RPMI7951 (cell line): ENCODE measurements at places on chromosomes 5 and 9. TPM values are rescaled to one million over a fixed set of nuclear protein-coding genes. Genes with fewer than 3 reads are reported as not detected.

SIT1 gene
- total RNA-seq: not detected in 2 replicates

SPRY4 gene
- 23.7 TPM in 2 replicates for total RNA-seq

GRCh38 chr9:112624711-112625707 lies 92.9 kb downstream of the INIP start:
- DNase-seq: no peak

ARSI gene
- 0.10 TPM in 1 of 2 replicates, not detected in the other for total RNA-seq

DNA sequence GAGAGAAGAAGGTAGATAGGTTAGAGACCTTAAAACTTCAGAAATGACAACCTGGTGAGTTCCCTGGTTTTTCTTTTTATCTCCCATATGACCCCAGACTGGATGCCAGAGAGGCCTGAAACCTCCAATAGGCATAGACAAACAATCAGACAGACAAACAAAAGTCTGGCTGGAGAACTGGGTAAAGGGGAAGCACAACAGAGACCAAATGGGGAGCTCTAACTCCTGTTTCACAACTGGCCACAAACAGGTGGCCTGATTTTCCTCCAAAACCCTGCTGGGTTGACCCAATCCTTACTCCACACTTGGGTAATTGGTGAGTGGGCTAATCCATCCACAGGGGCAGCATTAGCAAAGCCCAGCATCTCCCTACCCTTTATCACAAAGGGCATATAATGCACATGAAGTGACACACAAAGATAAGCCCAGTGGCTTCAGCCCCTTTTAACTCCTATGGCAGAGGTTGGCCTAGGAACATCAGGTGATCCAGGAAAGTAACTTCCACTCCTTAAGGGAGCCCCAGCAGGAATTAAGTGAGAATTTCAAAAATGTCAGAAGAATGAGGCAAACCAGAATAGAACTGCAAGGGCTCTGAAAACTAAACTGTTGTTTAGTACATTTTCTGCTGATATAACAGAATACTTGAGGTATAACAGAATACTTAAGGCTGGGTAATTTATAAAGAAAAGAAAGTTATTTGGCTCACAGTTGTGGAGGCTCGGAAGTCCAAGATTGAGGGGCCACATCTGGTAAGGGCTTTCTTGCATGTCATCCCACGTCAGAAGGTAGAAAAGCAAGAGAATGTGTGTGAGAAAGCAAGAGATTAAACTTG lies 60.9 kb upstream of the ROR2 start:
- DNase-seq: no peak

INSL6 gene
- not detected in 2 replicates for total RNA-seq
